Skin of body (tissue), 3 donors: ENCODE measurements at places on chromosomes 6 and 20. TPM values are rescaled to one million over a fixed set of nuclear protein-coding genes. Genes with fewer than 3 reads are reported as not detected.

SLC22A2 gene
- total RNA-seq, result not detected

ZNF831 gene
- 0.20 TPM for total RNA-seq

SIGLEC1 gene
- total RNA-seq, result 3.5 TPM

GTSF1L gene
- not detected for total RNA-seq

AIG1 gene
- total RNA-seq, result 22.8 TPM

KIAA0408 gene
- total RNA-seq, result 25.9 TPM

ENPP1 gene
- 16.2 TPM for total RNA-seq

COX4I2 gene
- 4.1 TPM for total RNA-seq

PTCRA gene
- not detected for total RNA-seq

RAET1G gene
- total RNA-seq, result 0.79 TPM

PRDM13 gene
- not detected for total RNA-seq

STK4 gene
- total RNA-seq, result 28.3 TPM

C6orf132 gene
- total RNA-seq, result 14.5 TPM

ZBTB12 gene
- total RNA-seq, result 3.9 TPM

HCRTR2 gene
- not detected for total RNA-seq

ZBTB9 gene
- 5.8 TPM for total RNA-seq

IL17F gene
- not detected for total RNA-seq

TMX4 gene
- total RNA-seq, result 15.8 TPM

SLC22A1 gene
- total RNA-seq, result 0.59 TPM

SAPCD1 gene
- total RNA-seq, result 3.9 TPM

SLC25A27 gene
- 20.7 TPM for total RNA-seq

KHDRBS2 gene
- total RNA-seq, result 0.30 TPM

GNMT gene
- 0.20 TPM for total RNA-seq

BPIFB3 gene
- not detected for total RNA-seq

KHDC1L gene
- 0.39 TPM for total RNA-seq

TRIM31 gene
- not detected for total RNA-seq

KCNK5 gene
- 1.4 TPM for total RNA-seq

KCNK16 gene
- not detected for total RNA-seq

CCDC170 gene
- total RNA-seq, result 1.9 TPM

ISM1 gene
- total RNA-seq, result 11.2 TPM

MEI4 gene
- total RNA-seq, result 0.10 TPM

HSPA1A gene
- total RNA-seq, result 213 TPM

ULBP2 gene
- 0.89 TPM for total RNA-seq

NCR2 gene
- not detected for total RNA-seq

GPX5 gene
- total RNA-seq, result not detected

ARMH2 gene
- total RNA-seq, result not detected

HLA-DQA1 gene
- total RNA-seq, result 3.2 TPM

SYCP2 gene
- total RNA-seq, result 5.8 TPM

ATP9A gene
- 24.6 TPM for total RNA-seq

TMEM74B gene
- 2.5 TPM for total RNA-seq

NRSN1 gene
- 0.39 TPM for total RNA-seq

AKIRIN2 gene
- 30.2 TPM for total RNA-seq

RAB5IF gene
- 29.7 TPM for total RNA-seq

DEFB126 gene
- not detected for total RNA-seq

BEND6 gene
- 5.6 TPM for total RNA-seq

UFL1 gene
- 34.5 TPM for total RNA-seq

MCHR2 gene
- total RNA-seq, result not detected

DEFB113 gene
- not detected for total RNA-seq

SIRPD gene
- 0.39 TPM for total RNA-seq
